Activated CD8-positive, alpha-beta T cell treated with anti-CD3 and anti-CD28 coated beads for 36 hours (primary cell): ENCODE measurements at places on chromosomes 6 and 20.
A peak's percentile ranks its signal among the peaks of the same experiment; 100 is the strongest.

GRCh38 chr20:47031821-47032220, 137.2 kb downstream of the EYA2 start:
- peaks cover 2% of the 10 kb centered on the region for H3K27me3 ChIP-seq
- no peak overlapping the region for H3K27ac ChIP-seq
- H3K4me1 ChIP-seq: no peaks in the 10 kb centered on the region
- no peaks in the 10 kb centered on the region for H3K36me3 ChIP-seq
- no peak for DNase-seq

GRCh38 chr20:58791286-58791685, 59.4 kb downstream of the GNAS-AS1 start:
- no peak for DNase-seq
- H3K27ac ChIP-seq: no peak overlapping the region
- H3K4me1 ChIP-seq: no peaks in the 10 kb centered on the region
- peaks cover 11% of the 10 kb centered on the region for H3K27me3 ChIP-seq
- no peak overlapping the region for H3K4me3 ChIP-seq

GRCh38 chr20:40835321-40835720, 146.3 kb upstream of the MAFB start:
- H3K36me3 ChIP-seq: no peaks in the 10 kb centered on the region
- DNase-seq: no peak
- H3K27ac ChIP-seq: no peak overlapping the region
- H3K4me1 ChIP-seq: no peaks in the 10 kb centered on the region
- H3K27me3 ChIP-seq: peaks cover 4% of the 10 kb centered on the region

DNA sequence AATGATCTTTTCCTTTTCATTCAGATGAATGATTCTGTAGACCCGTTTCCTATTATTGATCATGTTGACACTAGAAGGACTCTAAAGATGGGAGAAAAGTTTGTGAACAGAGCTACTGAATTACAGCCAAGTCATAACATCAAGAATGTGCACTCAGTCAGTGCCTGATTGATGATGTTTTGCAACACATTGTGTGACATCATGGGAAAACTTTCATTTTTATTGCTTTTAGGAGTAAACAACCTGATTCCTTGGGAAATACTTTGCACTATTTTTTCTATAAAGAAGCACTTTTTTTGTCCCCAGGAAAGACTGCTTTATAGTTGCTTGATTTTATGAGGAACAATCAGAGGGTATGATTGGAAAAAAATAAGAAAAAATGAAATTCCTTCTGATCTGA, 383.8 kb upstream of the JAG1 start:
- H3K27ac ChIP-seq: no peak overlapping the region
- no peak for DNase-seq
- H3K4me3 ChIP-seq: no peak overlapping the region
- no peaks in the 10 kb centered on the region for H3K27me3 ChIP-seq
- no peaks in the 10 kb centered on the region for H3K4me1 ChIP-seq
- no peaks in the 10 kb centered on the region for H3K36me3 ChIP-seq

DNA sequence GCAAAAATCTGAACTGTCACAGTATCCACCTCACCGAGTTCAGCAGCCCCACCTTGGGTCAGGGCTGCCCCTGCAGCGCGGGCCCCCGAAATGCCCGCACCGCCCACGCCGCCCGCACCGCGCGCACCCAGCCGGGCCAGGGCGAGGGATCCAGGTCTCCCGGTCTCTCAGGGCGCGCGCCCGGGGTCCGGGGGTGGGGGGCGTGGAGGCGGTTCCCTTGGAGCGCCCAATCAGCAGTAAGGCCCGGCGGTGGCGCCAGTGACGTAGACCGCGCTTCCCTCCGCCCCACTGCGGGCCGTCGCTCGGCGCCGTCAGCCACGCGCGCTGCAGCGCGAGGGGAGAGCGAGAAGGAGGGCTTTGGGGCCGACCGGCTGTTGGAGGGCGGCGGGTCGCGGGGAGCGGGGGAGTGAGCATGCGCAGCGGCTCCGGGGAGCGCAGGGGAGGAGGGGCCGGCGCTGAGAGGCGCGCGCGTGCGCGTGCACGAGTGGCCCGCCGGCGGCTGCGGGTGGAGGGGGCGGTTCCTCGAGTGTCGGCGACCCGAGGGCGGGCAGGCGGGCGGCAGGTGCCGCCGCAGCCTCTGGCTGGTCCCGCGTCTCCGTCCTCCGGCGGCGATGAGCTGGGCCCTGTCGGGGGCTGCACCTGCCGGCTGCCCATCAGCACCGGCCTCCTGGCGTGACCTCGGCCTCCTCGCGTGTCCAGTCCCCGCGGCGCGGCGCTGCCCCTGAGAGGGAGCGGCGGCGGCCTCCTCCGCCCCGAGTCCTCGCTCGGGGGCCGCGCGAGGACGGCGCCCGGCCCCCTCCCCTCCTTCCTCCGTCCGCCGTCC, at the start of gene TMEM170B:
Gene TMEM170B, plus strand, starts transcription at position 521 of the 823 bp plus-strand sequence. CDS start 529 bp downstream, outside the sequence.
- H3K36me3 ChIP-seq: no peaks in the 10 kb centered on the region
- H3K4me1 ChIP-seq: peaks cover 10% of the 10 kb centered on the region
- peak; percentile 92 for DNase-seq
- peak within 1 kb of the TSS; percentile 44 for H3K27ac ChIP-seq
- H3K27me3 ChIP-seq: peaks cover 7% of the 10 kb centered on the region

DNA sequence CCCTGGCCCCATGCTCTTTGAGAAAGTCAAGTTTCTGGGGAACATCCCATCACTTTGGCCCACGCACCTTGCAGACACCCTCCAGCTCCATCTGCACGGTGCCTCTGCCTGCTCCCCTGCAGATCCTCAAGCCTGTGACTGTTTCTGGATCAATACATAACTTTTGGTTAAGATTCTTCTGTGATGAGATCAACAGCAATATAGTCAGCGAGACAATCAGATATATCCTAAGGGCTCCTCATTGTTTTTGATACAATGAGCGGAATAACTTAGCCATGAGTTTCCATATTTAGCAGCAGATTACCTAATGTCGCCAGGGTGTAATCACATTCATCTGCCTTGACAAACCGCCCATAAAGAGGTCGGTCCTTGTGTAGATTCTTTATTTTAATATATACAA, 109.3 kb upstream of the MTHFD1L start:
- no peak overlapping the region for H3K4me3 ChIP-seq
- no peak overlapping the region for H3K27ac ChIP-seq

GRCh38 chr6:89597988-89598387, 40.6 kb downstream of the LYRM2 start:
- H3K4me1 ChIP-seq: peaks cover 31% of the 10 kb centered on the region
- peak overlapping the region; percentile 18 for H3K27ac ChIP-seq
- H3K36me3 ChIP-seq: peaks cover 7% of the 10 kb centered on the region
- no peak for DNase-seq

GRCh38 chr6:50851049-50851845, 32.6 kb downstream of the TFAP2B start:
- no peak overlapping the region for H3K4me3 ChIP-seq
- H3K27me3 ChIP-seq: peaks cover 54% of the 10 kb centered on the region
- H3K4me1 ChIP-seq: no peaks in the 10 kb centered on the region
- no peaks in the 10 kb centered on the region for H3K36me3 ChIP-seq
- DNase-seq: no peak

DNA sequence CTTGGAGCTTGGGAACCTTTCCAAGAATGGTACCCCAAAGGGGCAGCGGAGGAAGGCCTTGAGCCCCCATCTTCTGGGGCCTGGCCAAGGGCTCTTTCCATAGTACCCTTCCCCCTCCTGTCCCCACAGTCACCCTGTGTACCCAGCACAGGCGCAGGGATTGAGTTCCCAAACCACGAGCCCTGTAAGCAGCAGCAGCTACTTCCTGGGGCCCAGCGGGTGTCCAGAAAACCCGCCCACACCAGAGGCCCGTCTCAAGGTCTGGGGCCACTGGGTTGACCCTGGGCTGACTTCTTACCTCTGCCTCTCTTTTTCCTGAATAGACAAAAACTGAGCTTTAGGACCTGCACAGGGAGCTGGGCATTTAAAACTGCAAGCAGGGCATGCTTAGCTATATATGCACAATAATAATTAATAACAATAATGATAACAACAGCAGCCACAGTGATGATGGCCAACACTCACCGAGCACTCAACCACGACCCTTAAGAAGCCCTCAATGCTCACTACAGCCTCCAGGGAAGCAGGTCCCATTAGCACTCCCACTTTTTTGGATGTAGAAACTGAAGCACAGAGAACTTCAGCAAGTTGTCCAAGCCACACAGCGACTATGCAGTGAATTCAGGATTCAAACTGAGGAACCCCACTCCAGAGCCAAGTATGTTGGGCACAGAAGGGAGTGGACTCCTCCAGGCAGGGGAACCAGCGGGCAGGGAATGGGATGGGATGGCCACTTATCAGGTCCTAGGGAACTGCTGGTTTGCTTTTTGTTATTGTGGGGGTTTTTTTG, 14.5 kb downstream of the NOL4L start:
- H3K27me3 ChIP-seq: no peaks in the 10 kb centered on the region
- peaks cover 41% of the 10 kb centered on the region for H3K4me1 ChIP-seq
- no peaks in the 10 kb centered on the region for H3K36me3 ChIP-seq
- no peak overlapping the region for H3K27ac ChIP-seq
- H3K4me3 ChIP-seq: no peak overlapping the region

GRCh38 chr20:10724449-10725173, 50.8 kb upstream of the JAG1 start:
- H3K4me1 ChIP-seq: no peaks in the 10 kb centered on the region
- no peak overlapping the region for H3K27ac ChIP-seq
- peaks cover 13% of the 10 kb centered on the region for H3K27me3 ChIP-seq
- DNase-seq: no peak
- H3K4me3 ChIP-seq: no peak overlapping the region

- no peaks in the 10 kb centered on the region for H3K36me3 ChIP-seq
- H3K27me3 ChIP-seq: peaks cover 17% of the 10 kb centered on the region
- peak; percentile 96 for DNase-seq
- H3K4me3 ChIP-seq: no peak overlapping the region
Observed at GRCh38 chr20:50186151-50186885, 4.3 kb upstream of the CEBPB start.

DNA sequence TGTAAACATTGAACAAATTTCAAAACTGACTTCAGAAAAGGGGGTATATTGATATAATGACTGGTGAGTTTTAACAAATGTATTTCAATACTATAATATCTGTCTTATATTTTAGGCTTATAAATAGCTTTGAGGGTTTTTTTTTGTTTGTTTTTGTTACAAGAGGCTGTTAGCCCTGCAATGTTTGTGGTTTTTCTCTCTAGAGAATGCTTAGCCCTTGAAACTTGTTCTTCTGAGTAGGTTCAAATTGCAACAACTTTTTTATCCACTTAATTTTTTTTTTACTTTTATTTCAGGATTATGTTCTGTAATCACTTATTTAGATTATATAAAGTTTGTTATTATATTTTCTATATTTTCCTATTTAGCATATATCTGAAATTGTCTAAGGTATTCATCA, 333.2 kb downstream of the RIMS1 start:
- no peaks in the 10 kb centered on the region for H3K36me3 ChIP-seq
- no peaks in the 10 kb centered on the region for H3K4me1 ChIP-seq
- no peak for DNase-seq
- no peaks in the 10 kb centered on the region for H3K27me3 ChIP-seq

- peak; percentile 39 for DNase-seq
- no peak overlapping the region for H3K4me3 ChIP-seq
- H3K27me3 ChIP-seq: no peaks in the 10 kb centered on the region
- H3K36me3 ChIP-seq: peaks cover 29% of the 10 kb centered on the region
- H3K4me1 ChIP-seq: peaks cover 26% of the 10 kb centered on the region
- peak overlapping the region; percentile 54 for H3K27ac ChIP-seq
Observed at GRCh38 chr6:111559188-111560097, 46.2 kb downstream of the TRAF3IP2 start.

GRCh38 chr20:15318682-15319081, 981.3 kb upstream of the FLRT3 start:
- no peak overlapping the region for H3K27ac ChIP-seq
- H3K27me3 ChIP-seq: peaks cover 1% of the 10 kb centered on the region
- H3K4me1 ChIP-seq: no peaks in the 10 kb centered on the region
- no peak overlapping the region for H3K4me3 ChIP-seq

GRCh38 chr20:18637224-18637623, 49.4 kb downstream of the DTD1 start:
- peaks cover 2% of the 10 kb centered on the region for H3K4me1 ChIP-seq
- DNase-seq: no peak
- H3K36me3 ChIP-seq: peaks cover 15% of the 10 kb centered on the region
- no peak overlapping the region for H3K27ac ChIP-seq
- no peaks in the 10 kb centered on the region for H3K27me3 ChIP-seq

DNA sequence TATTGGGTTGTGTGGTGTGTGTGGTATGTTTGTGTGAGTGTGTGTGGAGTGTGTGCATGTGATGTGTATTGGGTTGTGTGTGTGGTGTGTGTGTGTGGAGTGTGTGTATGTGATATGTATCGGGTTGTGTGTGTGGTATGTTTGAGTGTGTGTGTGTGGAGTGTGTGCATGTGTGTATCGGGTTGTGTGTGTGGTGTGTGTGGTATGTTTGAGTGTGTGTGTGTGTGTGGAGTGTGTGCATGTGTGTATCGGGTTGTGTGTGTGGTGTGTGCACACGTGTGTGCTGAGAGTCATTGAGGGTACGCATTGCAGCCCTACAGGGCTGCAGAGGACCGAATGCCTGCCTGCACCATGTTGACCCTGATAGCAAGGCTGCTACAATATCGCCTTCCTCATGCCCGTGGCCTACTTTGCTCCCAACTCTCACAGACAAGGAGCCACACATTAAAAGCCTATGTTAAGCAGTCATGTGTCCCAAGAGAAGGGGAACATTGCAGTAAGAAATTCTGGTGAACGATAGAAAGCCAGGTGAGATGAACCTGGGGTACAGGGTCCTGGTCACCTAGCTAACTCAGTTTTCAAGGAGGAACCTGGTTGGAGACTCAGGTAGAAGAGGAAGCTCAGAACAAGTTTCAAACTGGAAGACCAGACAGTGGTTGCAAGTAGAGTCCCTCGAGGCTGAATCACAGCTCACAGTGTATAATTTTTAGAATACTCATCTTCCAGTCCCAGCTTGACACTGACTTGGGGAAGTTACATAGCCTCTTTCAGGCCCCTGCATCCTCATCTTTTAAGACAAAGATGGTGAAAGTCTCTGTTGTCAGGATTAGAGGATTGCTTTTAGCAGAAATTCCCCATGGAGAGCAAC, 45.7 kb upstream of the TMEM170B start:
- no peaks in the 10 kb centered on the region for H3K36me3 ChIP-seq
- no peak overlapping the region for H3K27ac ChIP-seq
- no peak overlapping the region for H3K4me3 ChIP-seq
- H3K4me1 ChIP-seq: peaks cover 12% of the 10 kb centered on the region

DNA sequence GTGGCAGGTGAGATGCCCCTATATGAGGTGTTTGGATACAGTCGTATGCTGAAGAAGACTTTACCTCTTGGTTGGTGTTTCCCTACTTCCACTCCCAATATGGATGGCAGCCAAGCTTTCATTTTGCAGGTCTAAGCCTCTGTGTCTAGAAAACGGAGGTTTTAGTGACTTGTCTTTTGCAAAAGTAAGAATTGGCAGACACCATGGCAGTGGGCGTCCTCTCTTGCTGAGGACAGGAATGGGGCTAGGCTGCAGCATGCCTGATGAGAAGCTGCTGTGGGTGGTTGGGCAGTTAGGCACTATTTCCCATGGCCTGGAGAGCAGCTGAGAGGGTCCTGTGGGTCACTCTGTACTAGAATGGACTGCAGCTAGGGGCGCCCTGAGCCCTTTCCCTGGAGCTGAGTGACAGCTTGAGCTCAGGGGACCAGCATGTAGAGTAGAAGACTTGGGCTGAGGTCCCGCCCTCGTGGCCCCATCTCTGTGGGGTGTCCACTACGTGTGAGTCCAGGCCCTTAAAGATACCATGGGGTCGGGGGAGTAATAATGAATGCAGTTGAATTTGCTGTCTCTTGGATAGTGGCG, 127.4 kb downstream of the CDH26 start:
- peaks cover 37% of the 10 kb centered on the region for H3K27me3 ChIP-seq
- H3K36me3 ChIP-seq: no peaks in the 10 kb centered on the region
- no peak overlapping the region for H3K27ac ChIP-seq
- no peaks in the 10 kb centered on the region for H3K4me1 ChIP-seq
- no peak for DNase-seq
- no peak overlapping the region for H3K4me3 ChIP-seq

- no peak overlapping the region for H3K4me3 ChIP-seq
- H3K36me3 ChIP-seq: no peaks in the 10 kb centered on the region
- no peak for DNase-seq
- H3K27me3 ChIP-seq: peaks cover 12% of the 10 kb centered on the region
Observed at GRCh38 chr6:38846844-38847243, 131.7 kb downstream of the DNAH8 start.
